ENCODE measurements at places on chromosomes 2 and 18.

DNA sequence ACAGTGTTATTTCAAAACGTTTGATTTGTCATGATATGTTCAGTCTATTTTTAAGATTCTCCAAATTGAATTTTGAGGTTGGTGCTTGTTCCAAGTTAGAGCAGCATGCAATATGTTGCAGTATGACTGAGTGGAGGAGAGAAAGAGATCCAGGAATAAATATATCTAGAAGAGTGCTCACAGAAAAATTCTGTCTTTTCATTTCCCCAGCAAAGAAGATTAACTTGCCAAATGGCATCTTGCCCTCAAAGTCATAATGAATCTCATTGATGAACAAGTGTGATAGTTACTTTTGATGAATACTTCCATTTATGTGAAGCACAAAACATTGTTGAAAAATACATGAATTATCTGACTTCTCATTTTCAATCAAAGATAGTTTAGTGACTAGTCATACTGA is 95.9 kb downstream of the KCNJ3 start:
- DNase-seq: no peak

GRCh38 chr2:53660886-53661285 is 106.7 kb upstream of the CHAC2 start:
- DNase-seq: no peak

DNA sequence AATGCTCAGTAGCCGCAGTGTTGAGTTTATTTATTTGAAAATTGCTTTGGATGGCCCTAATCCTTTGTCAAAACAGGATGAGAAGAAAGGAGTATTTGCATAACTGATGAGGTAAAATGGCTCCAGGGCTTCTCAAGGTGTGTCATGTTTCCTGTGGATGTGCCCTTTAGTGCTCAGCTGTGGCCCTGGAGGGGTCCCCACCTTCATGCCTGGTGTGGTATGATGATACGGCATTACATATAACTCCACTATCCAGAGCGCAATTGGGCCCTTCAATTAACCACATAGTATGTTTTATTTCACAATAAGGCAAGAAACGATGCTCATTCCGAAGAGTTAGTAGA is 39.8 kb upstream of the TMEM178A start:
- DNase-seq: no peak

DNA sequence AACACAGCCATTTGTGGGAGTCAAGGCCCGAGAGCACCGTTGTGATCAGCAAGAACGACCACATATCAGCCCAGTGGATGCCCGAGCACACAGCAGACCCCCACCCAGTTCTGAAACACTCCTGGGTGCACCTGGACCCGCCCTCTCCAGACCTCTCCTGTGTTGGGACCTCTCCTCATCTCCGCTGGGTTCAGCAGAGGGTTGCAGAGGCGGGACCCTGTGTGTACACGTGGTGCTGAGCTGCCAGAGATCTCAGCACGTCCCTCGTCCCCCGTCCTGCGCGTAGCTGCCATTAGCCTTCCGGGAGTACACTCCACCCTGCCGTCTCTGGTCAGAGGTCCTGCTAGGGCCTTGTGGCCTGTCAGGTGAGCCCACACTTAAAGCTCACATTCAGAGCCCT is 51.7 kb downstream of the ADI1 start:
- no peak for DNase-seq

GRCh38 chr2:8078705-8079104 is 603.2 kb upstream of the ID2 start:
- no peak for DNase-seq

DNA sequence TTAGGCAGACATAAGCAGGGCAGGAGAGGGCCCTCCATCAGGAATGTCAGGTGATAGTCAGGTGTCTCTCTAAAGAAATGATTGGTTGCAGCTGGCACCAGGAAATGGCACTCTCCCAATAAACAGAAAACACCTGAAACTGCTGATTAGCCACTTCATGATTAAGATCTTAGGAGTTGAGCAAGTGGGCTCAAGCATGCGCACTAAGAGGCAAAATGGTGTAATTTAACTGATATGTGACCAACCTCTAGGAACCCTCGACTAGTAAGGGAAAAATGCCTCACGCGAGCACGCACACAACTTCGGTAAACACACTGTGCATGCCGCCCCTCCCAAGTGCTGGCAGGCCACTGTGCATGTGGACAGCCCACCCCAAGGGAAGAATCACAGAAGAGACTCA is 23.8 kb upstream of the SLC35G4 start:
- DNase-seq: no peak

GRCh38 chr2:153101187-153101586 is 377.4 kb downstream of the RPRM start:
- no peak for DNase-seq

DNA sequence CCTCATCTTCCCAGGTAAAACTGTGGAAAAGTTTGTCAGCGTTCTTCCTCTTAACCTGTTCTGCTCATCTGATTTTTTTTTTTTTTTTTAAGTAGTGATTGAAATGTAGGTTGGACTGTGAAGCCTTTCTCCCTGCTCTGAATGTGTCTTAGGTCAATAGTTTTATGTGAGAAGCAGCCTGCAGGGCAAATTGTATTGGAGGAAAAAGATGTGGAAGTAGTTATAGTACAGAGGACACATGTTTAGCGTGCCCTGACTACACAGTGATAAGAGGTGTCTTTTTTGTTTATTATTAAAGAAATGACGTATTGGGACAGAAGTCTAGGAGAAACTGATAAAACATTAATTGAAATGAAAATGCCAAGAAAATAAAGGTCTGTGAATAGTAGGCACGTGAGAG is 1.5 kb downstream of the MTA3 start:
- no peak for DNase-seq

- no peak for DNase-seq
Measured at GRCh38 chr2:75614162-75614651, 32.4 kb upstream of the MRPL19 start.

DNA sequence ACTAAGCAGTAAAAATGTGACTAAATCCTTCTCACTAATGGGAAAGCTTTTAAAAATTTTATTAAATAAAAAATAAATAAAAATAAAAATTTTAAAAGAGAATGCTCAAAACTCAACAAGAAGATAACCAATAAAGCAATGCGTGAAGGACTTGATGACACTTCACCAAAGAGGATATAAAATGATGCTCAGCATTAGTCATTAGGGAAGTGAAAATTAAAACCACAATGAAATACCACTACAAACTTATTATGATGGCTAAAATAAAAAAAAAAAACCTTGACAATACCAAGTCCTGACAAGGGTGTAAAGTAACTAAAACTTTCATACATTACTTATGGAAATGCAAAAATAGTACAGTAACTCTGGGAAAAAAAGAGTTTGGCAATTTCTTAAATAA is 3.3 kb upstream of the WDR75 start:
- no peak for DNase-seq

DNA sequence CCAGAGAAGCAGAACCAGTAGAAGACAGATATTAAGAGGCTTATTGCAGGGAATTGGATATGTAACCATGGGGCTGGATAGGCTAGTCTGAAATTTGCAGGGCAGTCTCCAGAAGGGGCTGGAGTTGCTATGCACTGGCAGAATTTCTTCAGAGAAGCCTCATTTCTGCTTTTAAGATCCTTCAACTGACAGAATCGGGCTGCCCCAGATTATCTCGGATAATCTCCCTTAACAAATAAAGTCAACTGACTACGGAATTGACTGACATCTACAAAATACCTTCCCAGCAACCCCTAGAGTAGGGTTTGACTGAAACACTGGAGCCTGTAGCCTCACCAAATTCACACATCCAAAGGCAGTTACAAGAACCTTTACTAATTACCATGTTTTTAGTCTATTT is 136.4 kb downstream of the SOCS6 start:
- no peak for DNase-seq

- DNase-seq: no peak
Measured at GRCh38 chr2:175454953-175455389, 273.5 kb upstream of the ATP5MC3 start.

DNA sequence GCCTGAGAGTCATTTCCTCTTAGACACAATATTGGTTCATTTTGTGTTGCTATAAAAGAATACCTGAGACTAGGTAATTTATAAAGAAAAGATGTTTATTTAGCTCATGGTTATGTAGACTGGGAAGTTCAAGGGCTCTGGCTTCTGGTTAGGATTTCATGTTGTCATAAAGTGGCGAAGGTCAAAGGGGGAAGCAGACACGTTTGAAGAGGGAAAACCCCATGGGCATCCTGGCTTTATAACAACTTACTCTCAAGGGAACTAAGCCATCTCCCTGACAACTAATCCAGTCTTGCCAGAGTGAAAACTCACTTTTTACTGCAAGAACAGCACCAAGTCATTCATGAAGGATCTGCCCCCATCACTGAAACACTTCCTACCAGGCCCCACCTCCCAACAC is 89.7 kb upstream of the RNF152 start:
- no peak for DNase-seq

Measured in AG09309 (cell line).